Smooth muscle cell of bladder (primary cell): ENCODE measurements at places on chromosomes 7 and 10. TPM values are rescaled to one million over a fixed set of nuclear protein-coding genes. Genes with fewer than 3 reads are reported as not detected.

The CCDC7 gene
- total RNA-seq: 13.7 and 15.7 TPM in 2 replicates

The LRIT1 gene
- total RNA-seq: not detected in 2 replicates

The PRF1 gene
- under 0.01 TPM in 1 of 2 replicates, not detected in the other for total RNA-seq

The KIF11 gene
- total RNA-seq: 3.2 and 3.4 TPM in 2 replicates

The ATOH7 gene
- total RNA-seq: 0.09 TPM in 1 of 2 replicates, not detected in the other

The SLC26A3 gene
- not detected in 2 replicates for total RNA-seq

The PHKG1 gene
- 0.43 and 0.55 TPM in 2 replicates for total RNA-seq

The MMD2 gene
- not detected in 2 replicates for total RNA-seq

The DPYSL4 gene
- 1.6 and 11.0 TPM in 2 replicates for total RNA-seq

The PTPRZ1 gene
- not detected in 2 replicates for total RNA-seq

The PROSER2 gene
- total RNA-seq: 1.0 and 1.1 TPM in 2 replicates

The CYP2C18 gene
- total RNA-seq: not detected in 2 replicates

The GPR85 gene
- total RNA-seq: 3.1 and 3.3 TPM in 2 replicates

The CUZD1 gene
- 0.43 and 0.55 TPM in 2 replicates for total RNA-seq
